ENCODE measurements at places on chromosomes 5 and 9.

DNA sequence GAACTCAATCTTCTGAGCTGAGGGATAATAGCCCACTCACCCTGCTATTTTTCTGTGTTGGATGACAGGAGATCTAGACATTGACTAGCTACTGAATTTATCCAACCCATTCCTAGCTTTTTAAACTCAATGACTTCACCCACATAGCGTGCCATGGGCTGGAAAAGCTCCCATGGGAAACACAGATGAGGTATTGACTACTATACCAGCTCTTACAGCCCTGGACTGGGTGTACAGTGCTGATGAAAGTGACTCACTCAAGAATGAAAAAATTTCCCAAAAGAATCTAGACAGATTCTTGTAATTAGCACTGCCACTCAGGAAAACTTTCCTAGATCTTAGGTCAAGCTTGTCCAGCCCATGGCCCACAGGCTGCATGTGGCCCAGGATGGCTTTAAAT, 72.7 kb upstream of the NREP start:
- no peak for DNase-seq

- DNase-seq: no peak
These were observed 327.5 kb upstream of the ZNF462 start for GRCh38 chr9:106535439-106535838.

- peak; percentile 30 for DNase-seq
These were observed 22.0 kb downstream of the MYO10 start for GRCh38 chr5:16914108-16914435.

GRCh38 chr9:14424983-14425382, 111.0 kb upstream of the NFIB start:
- no peak for DNase-seq

DNA sequence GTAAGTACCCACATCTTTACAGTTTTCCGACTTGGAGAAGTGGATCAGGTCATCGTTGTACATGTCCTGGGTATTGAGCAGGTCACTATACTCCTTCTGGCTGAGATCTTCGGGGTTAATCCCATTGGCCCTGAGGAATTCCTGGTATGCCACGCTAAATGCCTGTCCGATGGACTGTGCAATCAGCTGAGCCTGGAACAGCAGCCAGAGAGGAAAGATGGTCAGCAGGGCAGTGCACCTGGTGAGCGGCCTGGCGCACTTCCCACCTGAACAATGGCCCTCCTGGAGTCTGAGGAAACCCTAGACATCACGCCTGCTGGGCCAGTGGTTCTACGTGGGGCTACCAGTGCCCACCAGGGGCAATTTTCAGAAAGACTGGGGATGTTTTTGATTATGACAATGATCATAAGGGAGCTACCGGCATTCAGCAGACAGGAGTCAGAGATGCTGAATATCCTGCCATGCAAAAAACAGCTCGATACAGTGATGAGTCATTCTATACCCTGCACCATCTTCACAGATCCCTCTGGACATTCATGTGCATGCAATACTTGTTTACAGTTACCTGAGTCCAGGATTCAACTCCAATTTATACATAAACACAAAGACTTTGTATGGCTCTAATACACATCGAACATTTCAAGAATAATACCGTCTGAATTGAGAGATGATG, 127.2 kb downstream of the ENTREP1 start:
- DNase-seq: no peak

DNA sequence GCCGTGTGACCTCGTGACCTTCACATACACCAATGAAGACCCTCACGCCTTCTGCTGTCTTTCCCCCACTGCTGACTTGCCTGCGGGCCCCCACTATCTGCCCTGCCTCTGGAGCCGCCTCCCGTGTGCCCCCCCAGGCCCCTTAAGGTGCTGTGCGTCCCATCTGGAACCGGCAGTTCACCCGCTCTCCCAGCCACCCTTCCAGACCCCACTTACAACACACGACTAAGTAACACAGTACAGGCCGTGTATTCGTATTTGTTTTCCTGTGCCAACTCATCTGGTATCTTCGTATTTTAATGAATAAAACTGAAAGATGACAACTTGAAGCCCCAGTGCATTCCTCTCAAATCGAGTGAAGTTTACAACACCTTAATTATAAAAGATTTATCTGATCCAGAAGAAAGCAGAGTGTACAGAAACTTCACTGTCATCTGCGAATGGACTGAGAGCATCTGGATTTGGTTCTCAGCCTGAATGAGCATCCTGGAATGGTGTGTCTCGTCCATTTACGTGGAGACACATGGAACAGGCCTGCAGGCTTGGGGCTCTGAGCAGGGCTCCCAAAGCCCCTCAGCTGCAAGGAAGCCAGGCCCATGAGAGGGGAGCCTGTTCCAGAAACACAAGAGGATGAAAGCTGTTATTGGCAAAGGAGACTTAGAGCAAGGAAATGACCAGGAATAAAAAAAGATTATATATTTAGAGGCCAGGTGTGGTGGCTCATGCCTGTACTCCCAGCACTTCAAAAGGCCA, 21.9 kb upstream of the TERT start:
- DNase-seq: no peak

GRCh38 chr9:97695995-97696802, 941 bp downstream of the XPA start:
- no peak for DNase-seq

GRCh38 chr5:90182726-90183125, 226.8 kb downstream of the CETN3 start:
- DNase-seq: no peak

DNA sequence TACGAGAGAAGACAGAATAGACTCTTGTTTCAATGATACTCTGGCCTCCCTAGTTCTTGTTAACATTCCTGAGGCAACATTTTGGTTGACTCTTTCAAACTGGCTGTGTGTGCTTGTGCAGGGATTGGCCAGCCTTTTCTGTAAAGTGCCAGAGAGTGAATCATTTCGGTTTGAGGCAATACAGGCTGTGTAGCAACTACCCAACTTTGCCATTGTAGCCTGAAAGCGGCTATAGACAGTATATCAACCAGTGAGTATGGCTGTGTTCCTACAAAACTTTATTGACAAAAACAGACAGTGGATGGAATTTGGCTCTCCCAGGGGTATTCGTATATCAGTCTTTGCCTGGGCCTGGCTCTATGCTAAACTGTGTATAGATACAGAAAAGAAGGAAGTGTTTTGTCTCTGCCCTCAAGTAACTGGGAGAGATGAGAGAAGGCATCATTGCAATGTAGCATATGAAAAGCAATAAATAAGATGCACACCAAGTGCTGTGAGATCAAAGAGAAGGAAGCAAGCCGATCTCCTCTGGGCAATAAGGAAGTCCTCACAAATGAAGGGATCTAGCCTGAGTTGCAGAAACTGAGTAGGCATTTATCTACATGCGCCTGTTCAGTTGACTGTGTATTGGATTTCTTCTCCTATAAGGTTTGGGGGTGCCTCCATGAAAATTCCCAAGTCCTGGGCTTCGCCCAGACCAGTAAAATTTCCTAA, 568.0 kb upstream of the KLF4 start:
- DNase-seq: no peak

DNA sequence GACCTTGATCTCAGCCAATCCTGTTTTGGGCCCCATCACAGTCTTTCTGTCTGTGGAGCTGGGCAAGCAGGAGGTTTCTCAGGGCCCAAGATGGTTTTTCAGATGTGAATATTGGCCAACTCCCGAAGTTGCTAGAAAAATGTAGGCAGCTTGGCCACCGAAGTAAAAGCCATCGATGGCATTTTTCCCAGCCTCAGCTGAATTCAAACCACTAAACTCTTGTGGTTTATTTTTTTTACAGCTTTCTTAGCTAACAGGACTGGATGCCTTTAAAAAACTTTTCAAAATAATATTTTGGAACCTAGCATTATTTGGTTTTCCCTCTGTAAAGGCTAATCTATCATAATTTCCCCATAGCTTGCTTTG, 102.5 kb upstream of the ERCC6L2 start:
- DNase-seq: no peak

GRCh38 chr5:171291371-171291770, 17.7 kb upstream of the TLX3 start:
- DNase-seq: no peak

DNA sequence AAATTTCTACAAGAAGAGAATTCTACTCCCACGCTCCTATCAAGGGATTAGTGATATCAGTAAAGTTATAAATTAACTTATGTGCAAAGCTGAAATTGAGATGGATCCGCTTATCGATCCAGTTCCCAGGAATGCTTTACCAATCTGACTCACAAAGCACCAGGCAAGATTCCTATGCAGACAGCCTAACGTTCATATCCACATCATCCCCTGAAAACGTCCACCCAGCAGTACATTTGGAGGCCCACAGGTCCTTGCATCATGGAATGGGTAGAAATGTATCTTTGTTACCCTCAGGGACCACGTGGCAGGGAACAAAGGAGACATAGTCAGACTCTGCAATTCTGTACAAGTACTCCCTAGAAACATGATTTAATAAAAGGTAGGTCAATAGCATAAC, 147.4 kb downstream of the ESM1 start:
- DNase-seq: no peak

GRCh38 chr5:57478826-57479225, 3.8 kb downstream of the ACTBL2 start:
- DNase-seq: no peak

- no peak for DNase-seq
These were observed 49.7 kb downstream of the RNF130 start for GRCh38 chr5:180021900-180022299.

GRCh38 chr9:132768932-132769905, 99.0 kb downstream of the GTF3C4 start:
- DNase-seq: no peak

GRCh38 chr5:73471654-73472053, 23.1 kb upstream of the FOXD1 start:
- DNase-seq: no peak

DNA sequence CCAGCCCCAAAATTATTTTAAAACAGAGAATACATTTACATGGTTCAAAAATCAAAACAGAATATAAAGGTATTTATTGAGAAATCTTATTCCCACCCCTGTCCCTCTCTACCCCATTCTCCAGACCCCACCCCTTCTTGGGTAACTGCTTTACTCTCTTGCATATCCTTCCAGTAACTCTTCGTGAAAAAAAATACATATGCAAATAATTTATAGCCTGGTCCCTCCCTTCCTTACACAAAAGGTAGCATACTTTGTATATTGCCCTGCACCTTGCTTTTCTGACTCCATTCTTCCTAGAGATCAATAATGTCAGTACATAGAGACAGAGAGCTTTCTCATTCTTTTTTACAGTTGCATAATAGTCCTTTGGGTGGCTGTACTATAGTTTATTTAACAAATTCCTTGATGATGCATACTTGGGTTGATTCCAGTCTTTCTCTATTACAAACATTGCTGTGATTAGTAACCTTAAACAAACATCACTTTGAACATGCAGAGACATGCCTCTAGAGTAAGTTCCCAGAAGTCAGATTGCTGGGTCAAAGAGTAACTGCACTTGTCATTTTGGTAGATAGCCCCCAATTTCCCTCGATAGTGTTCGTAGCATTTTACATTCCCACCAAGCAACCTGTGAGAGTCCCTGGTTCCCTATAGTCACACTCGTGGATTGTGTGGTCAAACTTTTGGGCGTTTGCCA, 47.9 kb downstream of the STOM start:
- DNase-seq: peak; percentile 2

DNA sequence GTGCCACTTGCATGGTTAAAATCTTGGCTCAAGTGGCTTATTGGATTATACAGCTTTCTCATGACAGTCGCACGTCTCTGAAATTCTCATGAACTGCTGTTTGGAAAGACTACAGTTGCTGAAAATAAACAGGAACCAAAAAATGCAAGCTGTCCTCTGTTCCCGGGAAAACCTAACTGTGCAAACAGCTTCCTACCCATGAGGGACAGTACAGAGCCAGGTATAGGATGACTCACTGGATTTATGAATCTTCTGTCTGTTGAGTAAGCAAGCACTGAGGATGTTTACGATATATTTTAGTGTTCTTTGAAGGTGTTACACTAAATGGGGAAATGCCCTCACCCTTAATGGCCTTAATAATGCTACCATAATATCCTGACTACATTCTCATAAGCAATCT, 380.3 kb upstream of the TNC start:
- no peak for DNase-seq

DNA sequence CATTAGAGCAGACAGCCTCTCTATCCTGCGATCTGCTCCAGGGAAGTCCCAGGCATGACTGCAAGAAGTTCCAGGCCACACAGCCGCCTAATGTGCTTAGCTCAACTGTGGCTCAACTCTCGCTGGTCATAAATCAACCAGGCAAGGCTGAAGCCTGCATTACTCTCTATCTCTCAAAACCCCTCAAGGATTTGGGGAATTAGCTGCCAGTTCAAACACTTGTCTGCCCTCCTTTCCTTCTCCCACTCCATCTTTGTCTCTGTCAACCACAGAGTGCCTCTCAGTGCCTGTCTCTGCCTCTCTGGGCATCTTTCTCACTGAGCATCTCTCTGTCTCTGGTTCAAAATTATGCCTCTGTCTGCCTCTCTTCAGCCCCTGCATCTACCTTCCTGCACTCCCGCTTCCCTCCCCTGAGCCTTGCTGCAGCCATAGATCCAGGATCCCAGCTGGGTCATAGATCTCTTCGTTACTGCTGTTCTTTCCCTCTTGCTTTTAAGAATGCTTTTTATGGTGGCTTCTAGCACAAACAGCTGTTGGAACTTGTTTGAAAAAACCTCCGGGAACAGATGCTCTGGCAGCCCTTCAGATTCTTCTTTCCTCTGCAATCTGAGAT, 27.9 kb upstream of the GALNT10 start:
- DNase-seq: no peak

- DNase-seq: no peak
These were observed 63.1 kb downstream of the RNF130 start for GRCh38 chr5:180008433-180008832.

DNA sequence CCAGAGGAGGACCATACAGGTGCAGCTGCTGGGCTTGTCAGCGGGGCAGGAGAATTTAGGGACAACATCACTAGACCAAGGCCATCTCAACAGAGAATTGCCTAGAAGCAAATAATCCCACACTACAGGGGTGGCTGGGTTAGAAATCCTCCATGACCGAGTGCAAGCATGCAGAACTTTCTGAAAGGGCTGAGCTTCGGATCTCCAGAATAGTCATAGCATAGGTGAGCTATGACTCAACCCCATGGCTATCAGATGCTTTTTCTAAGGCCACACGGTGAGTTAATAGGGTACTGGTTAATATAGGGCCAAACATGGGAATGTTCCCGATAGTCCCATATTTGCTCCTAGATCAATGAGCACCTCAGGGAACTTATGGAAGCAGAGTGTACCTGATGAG, 4.2 kb downstream of the KCNIP1 start:
- DNase-seq: no peak

DNA sequence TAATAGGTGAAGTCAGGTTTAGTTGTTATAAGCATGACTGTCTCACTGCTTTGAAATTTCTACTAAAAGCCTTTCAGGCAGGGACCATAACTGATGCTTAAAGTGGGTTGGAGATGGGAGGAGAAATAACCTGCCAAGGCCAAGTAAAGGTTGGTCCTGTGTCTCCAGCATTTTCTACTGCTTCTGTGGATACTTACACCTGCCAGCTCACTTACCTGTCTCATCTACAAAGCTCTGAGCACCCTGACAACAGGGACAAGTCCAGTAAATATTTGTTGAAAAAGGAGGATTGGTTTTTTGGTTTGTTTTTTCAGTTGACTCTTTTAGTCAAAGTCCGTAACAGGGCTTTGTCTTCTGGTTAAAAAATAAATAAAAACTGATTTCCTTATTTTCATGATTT, 38.6 kb downstream of the GRAMD2B start:
- no peak for DNase-seq
